COLO829 (cell line): ENCODE measurements at places on chromosomes 4 and X.

DNA sequence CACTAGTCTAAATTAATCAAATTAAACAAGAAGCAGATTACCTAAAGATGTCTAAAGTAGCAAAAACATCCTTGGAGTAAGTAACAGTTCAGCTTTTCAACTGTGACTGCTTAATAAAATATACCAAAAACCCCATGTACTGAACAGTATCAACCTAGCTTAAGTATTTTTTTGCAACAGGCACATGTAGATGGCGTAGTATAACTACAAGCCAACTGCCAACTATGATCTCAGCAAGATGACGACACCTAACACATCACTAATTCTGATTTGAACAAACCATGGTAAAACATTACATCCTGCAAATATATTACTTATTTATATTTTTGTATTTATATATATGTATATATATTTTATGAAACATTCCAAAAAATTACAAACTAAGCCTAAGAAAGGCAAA lies 24.5 kb downstream of the DHX15 start:
- no peak for DNase-seq

GRCh38 chrX:154046940-154047610 lies 27.4 kb upstream of the IRAK1 start:
- DNase-seq, result peak; percentile 65

DNA sequence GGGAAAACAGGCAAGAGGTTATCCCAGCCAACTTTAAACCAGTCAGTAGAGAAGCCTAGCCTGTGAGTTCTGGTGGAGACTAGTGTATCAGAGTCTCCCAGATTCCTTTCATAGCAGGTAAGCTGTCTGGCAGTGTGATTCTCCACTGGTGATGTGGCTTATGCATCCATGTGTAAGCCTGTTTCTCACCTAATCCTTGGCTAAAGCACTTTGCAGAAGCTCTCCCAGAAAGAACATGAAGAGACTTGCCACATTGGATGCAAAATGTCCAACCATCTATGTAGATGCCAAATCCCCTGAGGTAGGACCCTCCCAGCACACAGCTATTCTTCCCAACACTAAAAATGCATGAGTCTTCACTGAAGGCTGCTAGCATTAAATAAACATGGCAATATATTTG lies 111.7 kb downstream of the CHRNA9 start:
- no peak for DNase-seq

GRCh38 chrX:926070-926469 lies 286.4 kb downstream of the CRLF2 start:
- DNase-seq, result no peak

- no peak for DNase-seq
Observed at GRCh38 chr4:175891231-175891630, 79.2 kb upstream of the GPM6A start.

DNA sequence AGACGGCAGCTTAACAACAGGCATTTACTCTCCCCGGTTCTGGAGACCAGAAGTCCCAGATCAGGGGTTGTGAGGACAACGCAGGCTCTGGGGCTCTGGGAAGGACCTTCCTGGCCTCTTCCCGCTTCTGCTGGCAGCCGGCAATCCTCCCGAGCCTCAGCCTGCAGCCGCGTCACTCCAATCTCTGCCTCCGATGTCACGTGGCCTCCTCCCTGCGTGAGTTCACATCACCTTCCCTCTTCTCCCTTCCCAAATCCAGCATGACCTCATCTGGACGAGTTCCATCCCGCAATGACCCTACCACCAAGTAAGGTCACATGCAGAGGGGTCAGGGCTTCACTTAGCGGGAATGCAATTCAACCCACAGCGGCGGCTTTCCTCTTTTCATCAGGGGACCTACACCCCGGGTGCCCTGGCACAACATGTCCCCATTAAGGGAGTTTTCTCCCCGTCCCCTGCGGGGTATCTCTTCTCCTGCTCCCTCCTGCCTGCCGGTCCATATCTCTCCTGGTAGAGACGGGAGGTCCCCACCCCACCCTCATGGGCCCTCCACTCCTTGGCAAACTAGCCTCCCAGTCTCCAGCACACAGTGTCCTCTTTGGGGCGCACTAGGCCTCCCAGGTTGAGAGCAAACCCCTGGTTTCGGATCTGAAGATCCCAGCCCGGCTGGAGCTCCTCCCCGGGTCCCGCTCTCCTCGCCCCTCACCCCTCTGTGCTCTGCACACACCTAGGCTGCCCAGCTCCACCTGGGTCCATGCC lies 25.5 kb downstream of the ABLIM2 start:
- DNase-seq, result no peak

- DNase-seq, result peak; percentile 48
Observed at GRCh38 chr4:163048447-163048846, 118.2 kb downstream of the NAF1 start.

DNA sequence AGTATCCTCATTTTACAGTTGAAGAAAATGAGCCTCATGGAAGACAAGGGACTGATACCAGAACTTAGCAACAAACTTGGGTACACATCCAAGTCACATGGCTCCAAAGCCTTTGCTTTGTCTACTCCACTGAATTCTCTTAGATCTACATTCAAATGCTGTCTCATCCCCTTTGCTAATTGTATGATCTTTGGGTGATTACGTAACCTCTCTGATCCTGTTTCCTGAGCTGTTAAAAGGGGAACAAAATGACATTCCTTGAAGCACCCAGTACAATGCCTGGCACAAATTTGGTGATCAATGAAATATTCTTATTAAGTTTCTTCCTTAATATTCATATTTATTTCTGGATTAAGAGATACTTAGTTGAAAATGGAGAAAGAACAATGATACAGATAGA lies 5.9 kb upstream of the HPGD start:
- no peak for DNase-seq

DNA sequence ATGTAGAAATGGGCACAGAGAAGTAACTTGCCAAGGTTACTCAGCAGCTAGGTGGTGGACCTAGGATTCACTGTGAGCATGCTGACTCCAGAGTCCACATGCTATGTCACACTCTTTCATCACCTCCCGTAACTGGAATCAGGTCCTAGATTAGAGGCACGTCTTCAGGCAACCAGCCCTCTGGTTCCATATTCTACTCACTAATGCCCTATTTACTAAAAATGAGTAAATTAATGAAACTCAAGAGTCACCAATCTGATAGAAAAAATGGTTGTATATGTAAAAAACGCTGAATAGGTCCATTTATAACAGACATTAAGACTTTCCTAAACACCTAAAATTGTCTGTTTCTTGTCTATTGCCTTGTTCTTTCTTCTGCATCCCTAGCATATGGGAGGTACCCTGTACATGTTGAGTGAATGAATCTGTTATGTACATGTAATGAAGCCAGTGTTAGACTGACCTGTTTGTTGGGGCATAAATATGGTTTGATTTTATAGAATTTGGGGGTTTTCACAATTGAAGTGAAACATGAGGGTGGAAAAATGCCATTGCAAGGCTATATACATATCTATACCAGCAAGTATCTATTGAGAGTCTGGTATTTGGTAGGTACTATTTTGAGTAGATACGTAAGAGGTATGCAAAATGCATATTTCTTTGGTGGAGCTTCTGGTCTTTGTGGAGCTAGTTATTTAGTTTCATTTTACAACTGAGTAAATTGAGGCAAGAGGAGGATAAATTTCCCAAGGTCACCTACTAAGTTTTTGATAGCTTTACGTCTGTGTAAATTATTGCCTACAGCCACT lies 7.5 kb upstream of the RUFY3 start:
- no peak for DNase-seq

DNA sequence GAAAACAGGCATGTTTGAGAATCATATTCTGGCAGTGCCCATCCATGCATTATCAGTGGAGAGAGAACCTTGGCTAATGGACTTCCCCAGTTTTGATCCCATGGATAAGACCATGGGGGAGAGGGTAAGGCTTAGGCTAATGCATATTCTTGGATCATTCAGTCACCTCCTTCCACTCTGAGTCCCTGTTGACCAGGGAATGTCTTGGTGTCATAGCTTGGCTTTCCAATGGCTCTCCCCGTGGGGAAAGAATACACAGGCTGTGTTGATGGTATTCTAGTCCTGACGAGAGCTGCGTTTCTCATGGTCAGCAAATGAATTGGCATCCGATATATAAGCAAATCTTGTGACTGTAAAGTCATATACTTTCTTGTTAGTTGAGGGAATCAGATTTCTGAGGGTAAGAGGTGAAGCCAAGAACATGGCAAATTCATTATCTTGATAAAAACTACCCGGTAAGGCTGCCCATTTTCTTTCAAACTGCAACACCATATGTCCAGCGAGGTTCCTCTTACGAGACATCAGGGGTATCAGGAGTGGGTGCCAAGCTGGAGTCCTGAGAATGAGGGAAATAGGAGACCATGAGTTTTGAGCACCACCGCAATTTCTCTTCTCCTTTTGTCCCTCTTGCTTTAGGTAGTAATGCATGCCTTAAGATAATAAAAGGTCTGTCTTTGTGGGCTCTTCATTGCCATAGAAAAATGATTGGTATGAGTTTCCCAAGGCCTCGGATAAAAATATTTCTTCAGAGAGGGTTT lies 18.0 kb downstream of the RHOH start:
- DNase-seq, result no peak

GRCh38 chrX:107818900-107819521 lies 6.7 kb upstream of the MID2 start:
- no peak for DNase-seq

DNA sequence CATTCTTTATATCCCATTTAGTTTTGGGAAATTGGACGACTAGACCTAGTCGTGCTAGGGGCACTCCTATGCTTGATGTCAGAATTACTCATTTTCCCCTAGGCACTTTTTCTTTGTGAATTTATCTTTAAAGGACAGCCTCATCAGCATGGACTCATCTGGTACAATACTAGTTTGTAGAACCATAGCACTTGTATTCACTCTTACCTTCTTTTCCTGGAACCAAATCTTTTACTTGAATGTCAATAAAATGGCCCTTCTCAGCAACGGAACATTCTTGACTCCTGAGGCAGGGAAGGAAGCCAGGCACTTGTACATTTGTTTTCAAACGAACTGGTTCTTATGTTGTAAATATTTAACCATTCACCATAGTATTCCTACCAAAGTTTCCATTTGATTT lies 187.1 kb downstream of the SHROOM3 start:
- peak; percentile 66 for DNase-seq

DNA sequence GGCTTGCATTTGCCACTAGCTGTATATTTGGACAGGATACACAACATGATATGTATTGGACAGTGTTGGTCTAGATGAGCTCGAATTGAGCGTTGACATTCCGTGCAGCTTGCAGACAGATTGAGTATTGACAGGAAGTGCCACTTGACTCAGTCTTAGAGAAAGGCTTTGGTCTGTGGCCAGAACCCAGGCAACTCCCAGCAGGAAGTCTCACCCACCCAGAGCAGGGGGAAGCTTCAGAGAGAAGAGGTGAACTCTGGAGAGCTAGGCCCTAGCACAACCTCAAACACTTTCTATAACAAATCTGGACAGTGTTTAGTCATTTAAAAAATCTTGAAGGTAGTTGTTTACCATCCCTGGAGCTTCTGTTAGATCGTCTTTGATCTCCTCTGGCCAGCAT lies 280.5 kb downstream of the FBXW7 start:
- no peak for DNase-seq

DNA sequence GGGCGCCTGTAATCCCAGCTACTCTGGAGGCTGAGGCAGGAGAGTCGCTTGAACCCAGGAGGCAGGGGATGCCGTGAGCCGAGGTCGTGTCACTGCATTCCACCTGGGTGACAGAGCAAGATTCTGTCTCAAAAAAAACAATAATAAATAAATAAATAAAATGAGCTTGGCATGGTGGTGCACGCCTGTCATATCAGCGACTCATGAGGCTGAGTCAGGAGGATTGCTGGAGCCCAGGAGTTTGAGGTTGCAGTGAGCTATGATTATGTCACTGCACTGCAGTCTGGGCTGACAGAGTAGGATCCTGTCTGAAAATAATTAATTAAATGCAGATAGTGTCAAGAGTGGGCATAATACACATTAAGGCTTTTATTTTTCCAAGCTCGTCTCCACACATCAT lies 77.5 kb downstream of the DHRSX start:
- DNase-seq, result no peak

DNA sequence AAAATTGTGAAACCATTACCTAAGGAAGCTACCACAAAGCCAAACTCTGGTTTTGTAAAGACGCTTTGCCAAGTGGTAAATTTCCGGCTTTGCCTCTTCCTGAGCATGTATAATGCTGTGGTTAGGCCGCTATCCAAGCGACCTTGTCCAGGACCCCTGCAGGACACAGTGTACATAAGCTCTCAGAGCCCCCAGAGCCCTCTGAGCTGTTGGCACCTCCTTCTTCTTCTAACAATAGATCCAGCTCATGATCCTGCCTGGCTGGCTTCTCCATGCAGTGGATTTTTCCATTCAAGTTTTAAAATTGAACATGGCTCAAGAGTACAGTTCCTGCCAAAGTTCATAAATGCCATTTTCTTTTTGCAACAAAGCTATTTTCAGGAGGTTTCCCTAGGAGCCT lies 326.7 kb downstream of the MAPK10 start:
- DNase-seq, result no peak

GRCh38 chrX:39813631-39814277 lies 284.0 kb downstream of the BCOR start:
- no peak for DNase-seq

DNA sequence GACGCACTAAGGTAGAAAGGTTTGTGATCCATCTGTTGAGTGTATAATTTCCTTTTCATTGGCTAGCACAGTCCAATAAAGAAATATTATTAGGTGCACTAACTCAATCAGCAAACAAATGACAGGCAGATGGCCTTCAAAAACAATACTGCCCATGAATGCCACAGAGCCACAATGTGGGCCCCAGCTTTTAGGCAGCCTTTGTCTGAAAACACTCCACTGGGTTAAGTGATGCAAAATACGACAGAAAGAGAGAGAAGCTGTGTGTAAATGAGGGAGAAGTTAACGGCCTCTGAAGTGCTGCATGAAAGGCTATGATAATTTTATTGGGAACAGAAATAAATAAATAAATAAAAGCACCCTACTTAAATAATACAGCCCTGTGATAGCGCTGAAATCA lies 274.6 kb downstream of the NKX6-1 start:
- no peak for DNase-seq

GRCh38 chrX:13005661-13006473 lies 31.0 kb downstream of the TMSB4X start:
- DNase-seq, result no peak

GRCh38 chr4:129314781-129315180 lies 218.8 kb downstream of the C4orf33 start:
- DNase-seq, result no peak

DNA sequence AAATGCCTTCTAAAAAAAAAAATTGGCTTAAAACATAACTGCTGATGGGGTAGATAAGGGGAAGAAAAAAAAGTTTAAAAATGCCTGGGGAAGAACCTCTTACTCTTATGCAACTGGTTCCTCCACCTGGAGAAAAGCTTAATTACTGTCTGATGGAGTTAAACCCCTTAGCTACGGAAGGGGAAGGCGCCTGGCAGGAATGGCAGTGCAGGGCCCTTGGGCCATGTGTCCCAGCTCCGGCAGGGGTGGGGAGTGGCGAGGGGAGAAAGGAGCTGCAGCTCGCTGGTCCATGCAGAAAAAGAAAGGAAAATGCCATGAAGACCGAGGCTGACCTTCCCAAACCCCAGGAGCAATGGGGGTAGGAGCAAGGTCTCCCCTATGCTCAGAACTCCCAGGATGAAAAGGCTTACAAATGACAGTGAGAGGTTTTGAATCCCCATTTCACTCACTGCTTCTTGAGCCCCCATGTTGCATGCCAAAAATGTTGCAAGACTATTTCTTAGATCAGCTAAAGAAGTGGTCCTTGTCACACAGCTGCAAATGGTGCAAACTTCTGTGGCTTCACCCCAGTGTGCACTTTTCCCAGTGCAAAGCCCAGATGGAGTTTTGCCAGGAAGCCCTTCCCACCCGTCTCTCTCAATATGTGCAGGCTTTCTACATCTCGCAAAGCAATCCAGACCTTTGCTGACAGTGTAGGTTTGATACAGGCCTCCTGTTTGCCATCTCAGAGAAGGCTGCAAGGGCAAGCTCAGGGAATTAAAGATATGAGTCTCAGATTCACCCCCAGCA lies 204.8 kb upstream of the CT83 start:
- DNase-seq, result no peak
